ENCODE measurements at places on chromosomes 4 and X.

GRCh38 chrX:68660746-68661145 lies 13.3 kb downstream of the STARD8 start:
- DNase-seq = no peak

DNA sequence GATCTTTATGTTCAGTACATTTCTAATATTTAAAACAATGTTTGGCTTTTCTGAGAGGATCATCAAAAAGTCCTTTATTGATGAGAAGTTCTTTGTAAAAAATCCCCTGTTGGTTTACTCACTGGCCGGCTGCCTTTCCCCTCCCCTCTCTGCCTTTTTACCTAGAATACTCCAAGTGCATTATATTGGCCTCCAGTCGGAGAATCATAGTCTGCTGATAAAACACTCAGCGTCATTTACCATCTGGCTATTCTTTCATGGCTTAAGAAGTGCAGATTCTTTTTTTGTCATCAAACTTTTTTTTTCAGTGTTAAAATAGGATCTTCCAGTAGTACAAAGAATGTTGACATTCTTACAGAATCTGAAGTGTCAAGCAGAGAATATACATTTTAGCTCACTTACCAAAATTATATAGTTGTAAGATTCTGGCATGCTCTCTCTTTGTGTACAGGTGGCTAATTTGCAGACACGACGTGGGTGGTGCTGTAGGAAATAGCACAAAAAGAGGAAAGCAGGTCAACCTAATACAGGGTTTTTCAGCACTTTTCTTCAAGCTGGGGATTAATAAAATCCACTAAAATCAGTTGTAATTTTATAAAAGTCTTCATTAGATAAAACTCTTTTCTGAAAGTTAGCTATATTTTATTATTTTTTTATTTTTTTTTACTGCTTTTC lies 731.8 kb downstream of the KCTD8 start:
- DNase-seq = no peak

DNA sequence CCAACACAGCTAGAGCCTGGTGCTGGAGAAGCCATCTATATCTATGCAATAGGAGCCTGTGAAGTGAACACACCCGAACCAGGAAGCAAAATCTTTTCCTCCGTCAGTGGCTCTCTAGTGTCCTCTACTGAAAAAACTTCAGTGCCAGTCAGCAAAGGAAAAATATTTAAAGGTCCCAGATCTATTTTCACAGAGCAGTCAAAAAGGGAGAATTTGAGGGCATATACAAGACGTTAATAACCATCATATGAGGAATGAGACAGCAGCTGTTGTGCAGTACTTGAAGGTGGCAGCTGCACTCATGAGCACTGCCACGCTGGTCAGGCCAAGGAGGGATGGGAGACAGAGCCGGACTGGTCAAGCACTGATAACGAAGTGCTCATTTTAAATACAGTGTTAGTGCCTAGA lies 14.4 kb downstream of the MCUB start:
- DNase-seq = no peak

DNA sequence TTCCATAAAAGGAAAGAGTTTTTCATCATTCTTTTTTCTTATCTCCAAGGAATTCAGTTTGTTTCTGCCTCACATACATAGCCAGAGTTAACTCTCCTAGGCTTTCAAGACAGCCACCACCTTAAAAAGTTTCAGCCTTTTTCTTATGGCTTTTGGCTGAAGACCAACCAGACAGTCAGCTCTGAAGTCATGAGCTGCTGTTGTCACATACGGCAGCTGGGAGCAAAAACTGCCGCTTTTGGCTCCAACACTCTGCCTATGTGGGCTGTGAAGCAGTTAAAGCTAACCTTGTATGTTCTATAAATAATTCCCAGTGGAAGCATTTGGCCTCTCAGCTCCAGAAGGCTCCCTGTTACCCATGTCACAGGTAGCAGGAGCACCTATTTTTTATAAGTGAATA lies 104.1 kb downstream of the KLHL4 start:
- DNase-seq = no peak

DNA sequence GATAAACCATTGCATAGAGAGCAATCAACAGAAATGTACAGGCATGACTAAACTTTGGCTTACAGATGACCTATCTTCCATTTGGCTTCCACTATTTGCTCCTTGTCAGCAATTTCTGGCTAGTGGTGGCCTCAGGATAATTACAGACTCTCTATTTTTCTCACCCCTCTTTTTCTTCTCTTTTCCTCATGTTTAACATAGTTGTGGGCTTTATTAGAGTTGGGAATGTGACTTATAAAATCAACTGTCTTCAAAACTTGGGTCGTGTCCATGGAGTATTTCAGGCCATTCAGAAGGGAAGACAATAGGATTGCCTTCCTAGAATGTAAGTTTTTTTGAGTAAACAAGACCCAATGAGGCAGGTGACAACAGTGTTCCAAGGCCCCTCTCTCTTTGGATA lies 236.2 kb downstream of the FRAS1 start:
- no peak for DNase-seq
